ENCODE measurements at places on chromosomes 5 and 9.

GRCh38 chr5:94072116-94072515 is 330.7 kb upstream of the POU5F2 start:
- DNase-seq: no peak

- no peak for DNase-seq
Measured at GRCh38 chr9:135186248-135187164, 99.0 kb downstream of the OLFM1 start.

GRCh38 chr9:70043689-70044489 is at the start of gene MAMDC2:
Gene MAMDC2 (plus strand): TSS chr9:70043848. CDS start chr9:70044198, 350 bp downstream.
- peak; percentile 48 for DNase-seq

GRCh38 chr9:113876993-113877368 is 872 bp downstream of the ZNF618 start:
- DNase-seq: no peak

DNA sequence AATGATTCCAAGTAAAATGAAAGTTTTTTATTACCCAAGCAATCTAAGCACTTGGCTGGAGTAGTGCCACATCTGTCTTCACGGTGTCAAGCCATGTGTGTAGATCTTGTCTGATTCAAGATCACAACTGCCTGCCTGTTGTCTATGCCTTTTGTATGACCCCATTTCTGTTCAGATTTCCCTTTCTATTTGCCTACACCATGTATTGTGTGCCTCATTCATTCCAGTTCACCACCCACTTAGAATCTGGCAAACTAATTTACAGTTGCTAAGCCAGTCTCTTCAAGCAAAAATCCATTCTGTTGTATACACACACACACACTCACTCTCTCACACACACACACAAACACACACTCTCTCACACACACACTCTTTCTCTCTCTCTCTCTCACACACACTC is 33.7 kb downstream of the GLDC start:
- DNase-seq: no peak

DNA sequence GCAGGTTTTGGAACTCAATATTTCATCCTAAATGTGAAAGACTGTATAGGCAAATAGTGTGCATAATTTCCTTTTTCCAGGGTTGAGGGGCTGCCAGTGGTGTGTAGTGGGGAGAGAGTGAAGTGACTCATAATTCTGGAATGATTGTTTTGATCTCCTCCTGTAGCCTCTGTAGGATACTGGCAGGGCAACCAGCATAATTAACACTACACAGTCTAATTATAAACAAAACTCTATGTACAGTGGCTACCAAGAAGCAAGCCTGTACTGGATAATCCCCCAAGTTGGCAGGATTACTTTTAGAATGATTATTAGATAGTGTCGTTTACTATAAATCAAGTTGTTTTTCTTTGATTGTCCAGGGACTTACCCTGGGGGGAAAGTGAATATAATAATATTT is 32.2 kb downstream of the LNPEP start:
- DNase-seq: no peak

- no peak for DNase-seq
Measured at GRCh38 chr5:26948921-26949320, 89.5 kb downstream of the CDH9 start.

- DNase-seq: no peak
Measured at GRCh38 chr9:72312386-72312987, 52.5 kb downstream of the ZFAND5 start.

DNA sequence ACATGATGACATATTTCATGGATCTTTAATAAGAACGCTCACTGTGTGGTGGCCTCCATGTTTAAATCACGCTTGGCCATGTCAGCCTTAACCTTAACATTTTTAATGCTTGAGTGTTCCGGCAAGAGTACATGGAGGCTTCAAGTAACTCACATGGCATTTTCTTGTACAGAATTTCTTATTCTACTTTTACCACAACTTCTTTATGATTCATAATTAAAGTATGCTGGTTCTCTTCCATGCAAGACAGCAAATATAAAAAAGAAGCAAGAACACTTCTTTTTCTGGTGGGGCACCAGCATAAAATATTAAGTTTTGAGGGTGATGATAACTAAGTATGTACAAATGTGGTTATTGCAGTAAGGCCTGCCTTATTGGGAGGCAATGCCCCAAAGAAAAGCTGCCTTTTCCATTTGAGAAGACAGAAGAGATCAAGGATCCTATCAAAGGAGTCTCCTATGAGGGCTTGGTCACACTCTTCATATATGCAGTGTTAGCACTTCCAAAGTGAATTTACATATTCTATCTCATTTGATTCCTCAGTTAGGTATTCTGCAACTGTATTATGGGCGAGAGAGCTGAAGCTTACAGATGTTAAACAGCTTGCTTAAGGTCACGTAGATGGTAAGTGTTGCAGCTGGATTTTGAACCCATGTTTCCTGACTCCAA is 382.7 kb upstream of the MEF2C start:
- no peak for DNase-seq

GRCh38 chr5:173916233-173916632 is 28.1 kb downstream of the CPEB4 start:
- no peak for DNase-seq

GRCh38 chr5:11153670-11154382 is 392.8 kb upstream of the DAP start:
- DNase-seq: no peak

DNA sequence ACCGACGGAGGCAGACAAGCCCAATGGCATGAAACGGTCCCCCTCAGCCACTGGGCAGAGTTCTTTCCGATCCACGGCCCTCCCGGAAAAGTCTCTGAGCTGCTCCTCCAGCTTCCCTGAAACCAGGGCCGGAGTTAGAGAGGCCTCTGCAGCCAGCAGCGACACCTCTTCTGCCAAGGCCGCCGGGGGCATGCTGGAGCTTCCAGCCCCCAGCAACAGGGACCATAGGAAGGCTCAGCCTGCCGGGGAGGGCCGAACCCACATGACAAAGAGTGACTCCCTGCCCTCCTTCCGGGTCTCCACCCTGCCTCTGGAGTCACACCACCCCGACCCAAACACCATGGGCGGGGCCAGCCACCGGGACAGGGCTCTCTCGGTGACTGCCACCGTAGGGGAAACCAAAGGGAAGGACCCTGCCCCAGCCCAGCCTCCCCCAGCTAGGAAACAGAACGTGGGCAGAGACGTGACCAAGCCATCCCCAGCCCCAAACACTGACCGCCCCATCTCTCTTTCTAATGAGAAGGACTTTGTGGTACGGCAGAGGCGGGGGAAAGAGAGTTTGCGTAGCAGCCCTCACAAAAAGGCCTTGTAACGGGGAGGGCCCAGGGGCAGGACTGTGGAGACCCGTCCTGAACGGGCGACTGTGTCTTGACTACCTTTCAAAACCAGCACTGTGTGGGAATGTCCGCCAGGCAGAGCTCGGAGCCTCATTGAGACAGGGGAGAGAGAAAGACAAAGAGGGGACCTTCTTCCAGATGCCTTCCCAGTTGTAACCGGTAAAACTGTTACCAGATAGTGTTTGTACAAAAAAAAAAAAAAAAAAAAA is 29.9 kb downstream of the CD180 start:
- DNase-seq: no peak
